Dorsolateral prefrontal cortex (tissue), 122 donors: ENCODE measurements at places on chromosomes 4 and X.

DNA sequence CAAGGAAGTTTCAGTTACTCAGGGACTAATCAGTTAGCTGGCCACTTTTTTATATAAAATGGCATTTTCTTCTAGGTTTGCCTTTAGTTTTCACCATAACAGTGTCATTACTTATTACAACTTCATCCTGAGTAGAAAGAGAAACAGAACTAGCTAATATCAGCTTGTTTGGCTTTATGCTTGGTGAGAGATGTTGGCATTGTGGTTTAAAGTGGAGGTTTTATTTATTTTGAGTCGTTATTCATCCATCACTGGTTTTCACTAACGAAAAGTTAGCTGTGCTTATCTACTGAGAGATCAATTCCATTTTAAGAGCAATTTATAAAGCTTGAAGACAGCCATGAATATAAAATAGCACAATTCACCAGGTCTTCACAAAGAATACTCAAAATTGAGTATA, 714.5 kb downstream of the GRID2 start:
- no peak for DNase-seq

DNA sequence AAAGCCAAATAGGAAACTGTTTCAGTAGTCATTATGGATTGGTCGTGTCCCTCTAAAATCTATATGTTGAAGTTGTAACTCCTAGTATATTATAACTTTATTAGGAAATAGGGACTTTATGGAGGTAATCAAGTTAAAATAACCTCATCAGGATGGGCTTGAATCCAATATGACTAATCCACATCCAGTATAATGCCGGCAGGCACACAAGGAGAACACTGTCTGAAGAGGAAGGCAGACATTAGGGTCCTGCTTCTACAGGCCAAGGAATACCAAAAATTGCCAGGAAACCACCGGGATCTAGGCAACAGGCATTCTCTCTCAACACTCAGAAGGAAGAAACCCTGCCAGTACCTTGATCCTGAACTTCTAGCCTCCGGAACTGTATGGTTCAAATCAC, 130.3 kb downstream of the ATP10D start:
- no peak for DNase-seq

- no peak for DNase-seq
These were observed 6.4 kb downstream of the TCEAL8 start for GRCh38 chrX:103248553-103248952.

DNA sequence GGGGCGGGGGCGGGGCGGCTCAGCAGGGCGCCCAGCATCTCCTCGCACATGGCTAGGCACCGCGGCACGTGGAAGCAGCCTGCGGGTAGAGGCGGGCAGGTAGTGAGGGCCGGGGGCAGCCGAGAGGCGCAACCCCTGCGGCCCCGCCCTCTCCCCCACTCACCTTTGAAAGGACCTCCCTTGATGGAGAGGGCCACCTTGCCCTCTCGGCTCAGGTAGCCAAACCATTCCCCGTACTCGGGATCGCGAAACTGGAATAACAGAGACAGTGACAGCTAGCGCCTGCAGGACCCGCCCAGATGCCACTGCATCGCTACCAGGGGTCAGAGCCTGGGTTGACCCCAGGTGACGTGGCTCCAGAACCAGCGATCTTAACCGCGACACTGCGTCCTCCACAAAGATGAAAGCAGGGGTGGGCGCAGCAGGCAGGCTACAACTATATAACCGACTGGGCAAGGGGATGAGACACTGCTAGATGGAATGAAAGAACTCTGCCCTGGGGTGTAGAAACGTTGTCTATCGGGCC, 552 bp upstream of the NAA10 start:
- DNase-seq, result no peak

DNA sequence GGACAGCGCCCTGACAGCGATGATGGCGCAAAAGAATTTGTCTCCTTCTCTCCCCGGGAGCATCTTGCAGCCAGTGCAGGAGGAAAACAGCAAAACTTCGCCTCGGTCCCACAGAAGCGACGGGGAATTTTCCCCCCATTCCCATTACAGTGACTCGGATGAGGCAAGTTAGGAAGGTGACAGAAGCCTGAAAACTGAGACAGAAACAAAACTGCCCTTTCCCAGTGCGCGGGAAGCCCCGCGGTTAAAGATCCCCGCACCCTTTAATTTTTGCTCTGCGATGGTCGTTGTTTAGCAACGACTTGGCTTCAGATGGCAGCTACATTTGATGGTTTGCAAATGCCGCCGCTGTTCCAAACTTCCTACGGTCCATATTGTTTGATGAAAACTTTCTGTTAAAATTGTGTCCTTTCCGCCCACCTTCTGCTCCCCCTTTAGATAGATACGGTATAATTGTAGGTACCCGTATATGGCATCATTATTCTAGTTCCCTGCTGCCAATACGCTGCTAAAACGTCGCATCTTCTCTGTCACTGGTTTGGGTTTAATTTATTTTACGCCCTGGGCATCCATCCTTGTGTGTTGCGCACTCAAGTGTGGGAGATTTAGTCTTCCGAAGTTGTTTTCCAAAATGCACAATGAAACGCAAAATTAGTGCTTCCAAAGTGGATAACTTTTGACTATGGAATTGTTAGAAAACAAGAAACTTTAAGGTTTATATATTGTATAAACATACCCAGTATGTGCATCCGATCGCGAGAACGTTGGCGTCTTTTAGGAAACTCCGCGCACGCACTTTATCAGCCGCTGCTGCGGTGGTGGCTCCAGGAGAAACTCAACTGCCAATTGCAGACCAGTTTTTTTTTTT, 1.5 kb downstream of the ATOH1 start:
- no peak for DNase-seq

DNA sequence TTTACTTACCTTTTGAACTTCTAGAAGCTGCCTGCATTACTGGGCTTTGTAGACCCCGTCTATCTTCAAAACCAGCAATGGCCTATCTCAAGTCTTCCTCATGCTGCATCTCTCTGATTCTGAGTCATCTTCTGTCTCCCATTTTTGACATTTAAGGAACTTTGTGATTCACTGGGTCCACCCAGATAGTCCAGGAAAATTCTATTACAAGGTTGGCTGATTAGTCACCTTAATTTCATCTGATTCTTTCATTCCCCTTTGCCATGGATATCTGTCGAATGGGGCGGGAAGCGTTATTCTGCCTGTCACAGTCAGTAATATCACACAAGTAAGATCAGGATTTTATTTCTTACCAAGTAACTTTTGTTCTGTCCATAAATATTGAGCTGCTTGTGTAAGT, 618.0 kb downstream of the CCSER1 start:
- DNase-seq, result no peak

DNA sequence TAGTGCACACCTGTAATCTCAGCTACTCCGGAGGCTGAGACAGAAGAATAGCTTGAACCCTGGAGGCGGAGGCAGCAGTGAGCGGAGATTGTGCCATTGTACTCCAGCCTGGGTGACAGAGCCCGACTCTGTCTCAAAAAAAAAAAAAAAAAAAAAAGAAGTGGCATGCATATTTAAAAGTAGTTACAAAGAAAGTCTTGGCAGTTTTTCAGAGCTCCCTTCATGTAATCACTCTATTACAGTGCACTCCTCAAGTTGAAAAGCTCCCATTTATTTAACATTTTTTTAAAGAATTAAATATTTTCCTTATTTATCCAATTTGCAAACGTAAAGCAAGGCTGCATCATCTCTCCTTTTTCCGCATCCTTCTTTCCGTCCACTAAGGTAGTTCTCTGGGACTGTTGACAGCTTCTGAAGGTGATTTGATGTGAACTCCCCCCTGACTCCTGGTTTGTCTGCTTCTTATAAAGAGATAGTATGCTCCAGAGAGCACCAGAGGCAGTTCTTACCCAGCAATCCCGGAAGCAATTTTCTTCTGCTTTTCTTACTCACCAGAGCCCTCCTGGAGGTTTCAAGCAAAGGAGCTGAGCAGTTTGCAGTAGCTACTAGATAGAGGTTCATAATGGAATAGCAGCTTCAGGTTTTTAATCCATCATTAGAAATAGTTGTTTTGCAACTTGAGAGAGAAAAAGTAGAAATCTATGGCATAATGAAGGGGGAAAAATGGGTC, 151.0 kb downstream of the PALLD start:
- DNase-seq, result no peak
